ENCODE measurements at places on chromosomes 2 and 18.
A peak's percentile ranks its signal among the peaks of the same experiment; 100 is the strongest.

- DNase-seq = no peak
Measured at GRCh38 chr2:151102226-151102625, 159.4 kb downstream of the RBM43 start.

GRCh38 chr2:43133336-43133707 is 93.1 kb downstream of the ZFP36L2 start:
- peak; percentile 39 for DNase-seq

GRCh38 chr2:157441072-157441454 is 2.8 kb downstream of the CYTIP start:
- DNase-seq = peak; percentile 56

DNA sequence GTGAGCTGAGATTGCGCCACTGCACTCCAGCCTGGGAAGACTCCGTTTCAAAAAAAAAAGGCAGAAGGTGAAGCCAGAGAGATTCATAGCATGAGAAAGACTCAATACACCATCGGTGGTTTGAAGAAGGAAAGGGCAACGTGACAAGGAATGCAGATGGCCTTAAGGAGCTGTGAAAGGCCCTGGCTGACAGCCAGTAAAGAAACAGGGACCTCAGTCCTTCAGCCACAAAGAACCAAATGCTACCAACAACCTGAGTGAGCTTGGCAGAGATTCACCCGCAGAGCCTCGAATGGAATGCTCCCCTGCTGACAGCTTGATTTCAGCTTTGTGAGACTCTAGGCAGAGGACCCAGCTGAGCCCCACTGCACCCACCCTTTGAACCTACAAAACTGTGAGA is 154.9 kb upstream of the NDUFV2 start:
- DNase-seq = no peak

- no peak for DNase-seq
Measured at GRCh38 chr2:234827096-234827860, 124.5 kb upstream of the SH3BP4 start.

DNA sequence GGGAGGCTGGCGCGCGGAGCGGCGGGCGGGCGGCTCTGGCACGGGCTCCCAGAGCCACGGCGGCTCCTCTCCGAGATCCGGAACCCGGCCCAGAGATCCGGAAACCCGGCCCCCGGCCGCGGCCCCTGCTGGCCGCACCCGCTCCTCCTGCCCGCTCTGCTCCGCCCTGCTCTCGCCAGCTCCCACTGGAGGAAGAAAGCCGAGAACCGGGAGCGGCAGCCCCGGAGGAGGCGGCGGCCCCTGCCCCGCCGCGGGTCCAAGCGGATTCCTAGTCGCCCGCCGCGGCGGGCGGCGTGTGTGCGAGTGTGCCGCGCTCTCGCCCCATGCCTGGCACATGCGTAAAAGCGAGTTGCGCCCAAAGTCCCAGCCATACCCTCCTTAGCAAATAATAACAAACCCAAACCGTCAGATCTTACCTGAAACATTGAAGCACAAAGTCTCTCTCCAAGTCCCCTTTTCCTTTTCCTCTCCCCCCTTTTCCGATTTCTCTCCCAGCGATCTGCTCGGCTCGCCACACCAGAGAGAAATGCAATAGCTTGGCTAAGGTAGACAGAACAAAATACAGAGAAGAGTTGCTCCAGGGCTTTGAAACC is 108.7 kb upstream of the KCTD1 start:
- DNase-seq = peak; percentile 23

GRCh38 chr2:209473930-209474419 is 50.1 kb downstream of the MAP2 start:
- DNase-seq = no peak

DNA sequence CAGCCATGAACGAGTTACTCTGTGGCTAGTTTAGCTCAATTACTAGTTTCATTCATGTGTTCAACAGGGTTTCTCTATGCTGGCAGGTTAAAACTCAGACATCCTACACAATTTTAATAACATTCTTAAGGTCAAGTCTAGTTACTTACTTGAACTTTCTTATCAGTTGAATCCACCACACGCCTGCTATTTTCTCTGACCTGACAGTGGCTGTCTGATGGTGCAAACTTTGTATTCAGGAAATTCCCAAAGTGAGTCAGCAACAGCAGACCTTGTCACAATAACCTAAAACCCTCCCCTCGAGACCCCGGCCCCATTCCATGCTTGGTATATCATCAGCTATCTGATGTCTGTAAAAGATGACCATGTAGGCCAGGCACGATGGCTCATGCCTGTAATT is 20.8 kb upstream of the CIDEA start:
- no peak for DNase-seq

- DNase-seq = no peak
Measured at GRCh38 chr2:644871-645270, 32.3 kb downstream of the TMEM18 start.

DNA sequence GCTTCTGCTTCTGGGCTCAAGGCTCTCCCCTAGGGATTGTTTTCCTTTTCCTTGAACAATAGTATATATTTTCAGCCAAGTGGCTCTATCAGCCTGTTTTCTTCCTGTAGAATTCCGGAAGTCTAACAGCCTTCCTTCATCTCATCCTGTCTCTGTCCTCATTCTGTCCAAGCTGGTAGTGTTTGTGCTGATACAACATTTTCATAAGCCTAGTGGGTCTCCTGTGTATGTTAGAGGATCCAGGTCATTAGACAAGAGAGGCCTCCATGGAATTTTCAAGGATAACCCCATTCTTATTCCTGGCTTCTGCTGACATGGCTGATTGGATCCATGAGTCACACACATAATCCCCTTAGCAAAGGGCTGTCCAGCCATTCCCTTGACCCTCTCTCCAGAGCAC is 467.6 kb downstream of the PTPRM start:
- DNase-seq = no peak

- no peak for DNase-seq
Measured at GRCh38 chr2:179403624-179404023, 139.0 kb upstream of the SESTD1 start.

GRCh38 chr2:233084488-233084887 is 24.3 kb downstream of the INPP5D start:
- DNase-seq = peak; percentile 73

DNA sequence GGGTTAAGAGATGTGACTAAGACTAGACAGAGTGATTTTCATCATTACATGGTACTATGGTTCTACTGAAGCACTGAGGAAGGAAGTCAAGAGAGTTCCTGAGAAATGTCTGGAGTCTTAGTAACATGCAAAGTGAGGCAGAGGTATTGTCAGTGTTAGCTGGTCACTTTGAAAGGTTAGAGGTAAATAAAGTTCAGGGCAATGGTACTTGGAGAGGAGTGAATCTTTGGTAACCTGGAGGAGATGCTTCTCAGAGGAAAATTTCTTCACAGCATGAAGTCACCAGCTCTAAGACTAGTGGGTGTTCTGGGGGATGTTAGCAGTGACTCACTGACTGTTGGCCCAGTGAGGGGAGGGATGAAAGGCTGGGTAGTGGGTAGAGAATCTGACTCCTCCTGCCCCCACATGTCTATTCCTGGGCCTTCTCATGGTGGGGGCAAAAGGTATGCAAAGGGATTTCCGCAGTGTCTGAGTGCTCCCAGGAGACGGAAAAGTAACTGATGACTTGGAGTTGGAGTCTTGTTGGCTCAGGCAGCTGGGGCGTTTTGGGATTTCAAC is 23.3 kb upstream of the IL1RN start:
- no peak for DNase-seq

DNA sequence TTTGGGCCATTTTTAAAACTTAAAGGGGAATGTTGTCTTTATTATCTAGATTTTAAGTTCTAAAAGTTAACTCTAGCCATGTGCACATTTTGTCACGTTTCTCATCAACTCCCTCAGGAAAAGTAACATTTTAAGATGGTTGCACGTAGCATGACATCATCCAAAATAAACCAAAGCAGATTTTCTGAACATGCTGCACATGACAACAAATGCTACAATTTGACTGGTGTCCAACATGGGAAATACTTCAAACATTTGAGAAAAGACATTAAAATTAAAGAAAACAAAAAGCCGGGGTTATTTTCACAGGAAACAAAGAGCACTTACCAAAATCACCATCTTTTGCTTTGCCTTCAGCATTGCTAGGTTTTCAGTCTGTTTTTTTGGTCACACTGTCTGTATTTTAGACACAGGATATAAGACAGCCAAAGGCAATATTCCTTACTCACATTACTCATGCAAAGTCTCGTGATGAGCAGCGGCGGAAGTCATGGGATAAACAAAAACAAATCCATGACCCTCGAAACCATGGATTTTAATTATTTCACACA is 51.3 kb upstream of the RND3 start:
- DNase-seq = no peak

- DNase-seq = no peak
Measured at GRCh38 chr18:1914489-1914888, 656.8 kb downstream of the METTL4 start.

DNA sequence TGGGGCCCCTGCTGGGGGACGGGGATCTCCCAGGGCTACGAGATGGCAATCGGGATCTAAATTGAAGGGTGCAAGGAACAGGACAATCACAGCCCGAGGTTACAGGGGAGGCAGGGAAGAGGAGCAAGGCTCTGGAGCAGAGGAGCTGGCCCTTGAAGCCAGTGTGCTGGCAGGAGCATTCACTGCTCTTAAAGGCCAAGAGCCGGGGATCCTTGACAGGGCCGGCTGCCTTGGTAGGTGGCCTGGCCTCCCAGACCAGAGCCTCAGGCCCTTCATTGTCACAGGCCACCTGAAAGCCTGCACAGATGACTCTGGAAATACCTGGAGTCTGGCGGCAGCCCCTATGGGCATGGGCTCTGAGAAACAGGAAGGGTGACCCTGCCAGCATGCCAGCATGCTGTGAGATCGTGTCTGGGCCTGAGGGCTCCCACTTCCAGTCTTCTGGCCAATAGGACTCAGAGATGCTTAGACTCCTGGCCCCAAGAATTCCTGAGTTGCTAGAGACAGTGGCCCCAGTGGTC is 38.7 kb downstream of the PDIA6 start:
- no peak for DNase-seq

- no peak for DNase-seq
Measured at GRCh38 chr2:203790134-203790852, 77.3 kb upstream of the CTLA4 start.

- DNase-seq = no peak
Measured at GRCh38 chr18:45521136-45521535, 94.1 kb upstream of the SLC14A2 start.

DNA sequence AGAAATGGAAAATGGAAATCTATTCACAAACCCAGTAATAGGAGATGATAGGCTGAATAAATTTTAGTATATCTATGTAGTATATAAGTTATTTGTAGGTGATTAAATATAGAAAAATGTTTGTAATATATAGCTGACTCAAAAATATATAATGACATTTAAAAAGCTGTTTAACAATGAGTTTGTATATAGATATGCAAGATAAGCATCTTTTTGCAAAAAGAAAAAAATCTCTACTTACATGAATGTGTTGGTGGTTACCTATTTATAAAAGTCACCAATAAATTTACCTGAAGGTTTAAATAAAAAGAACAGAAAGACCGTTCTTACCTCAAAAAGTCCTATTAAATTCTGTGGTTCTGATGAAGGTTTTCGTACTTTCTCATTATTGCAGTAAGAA is 71.3 kb downstream of the LRPPRC start:
- DNase-seq = no peak

DNA sequence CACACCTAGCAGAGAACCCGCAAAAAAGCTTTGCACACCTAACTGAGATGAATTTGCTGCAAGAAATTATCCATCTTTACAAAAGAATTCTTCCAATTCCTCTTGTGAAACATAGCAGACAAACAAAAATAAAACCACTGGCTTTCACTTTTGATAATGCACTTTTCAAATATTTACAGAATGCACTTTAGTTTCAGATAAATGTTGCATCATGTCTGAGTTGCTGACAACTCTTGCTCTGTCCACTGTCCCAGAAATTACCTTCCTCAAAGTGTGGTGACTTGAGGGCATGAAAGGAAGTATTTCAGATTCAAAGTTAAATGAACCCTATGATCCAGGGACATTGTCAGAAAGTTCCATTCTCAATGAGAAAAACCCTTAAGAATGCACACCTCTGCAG is 256.2 kb upstream of the PARD3B start:
- no peak for DNase-seq

GRCh38 chr18:63451799-63452660 is 24.7 kb upstream of the SERPINB5 start:
- DNase-seq = no peak

DNA sequence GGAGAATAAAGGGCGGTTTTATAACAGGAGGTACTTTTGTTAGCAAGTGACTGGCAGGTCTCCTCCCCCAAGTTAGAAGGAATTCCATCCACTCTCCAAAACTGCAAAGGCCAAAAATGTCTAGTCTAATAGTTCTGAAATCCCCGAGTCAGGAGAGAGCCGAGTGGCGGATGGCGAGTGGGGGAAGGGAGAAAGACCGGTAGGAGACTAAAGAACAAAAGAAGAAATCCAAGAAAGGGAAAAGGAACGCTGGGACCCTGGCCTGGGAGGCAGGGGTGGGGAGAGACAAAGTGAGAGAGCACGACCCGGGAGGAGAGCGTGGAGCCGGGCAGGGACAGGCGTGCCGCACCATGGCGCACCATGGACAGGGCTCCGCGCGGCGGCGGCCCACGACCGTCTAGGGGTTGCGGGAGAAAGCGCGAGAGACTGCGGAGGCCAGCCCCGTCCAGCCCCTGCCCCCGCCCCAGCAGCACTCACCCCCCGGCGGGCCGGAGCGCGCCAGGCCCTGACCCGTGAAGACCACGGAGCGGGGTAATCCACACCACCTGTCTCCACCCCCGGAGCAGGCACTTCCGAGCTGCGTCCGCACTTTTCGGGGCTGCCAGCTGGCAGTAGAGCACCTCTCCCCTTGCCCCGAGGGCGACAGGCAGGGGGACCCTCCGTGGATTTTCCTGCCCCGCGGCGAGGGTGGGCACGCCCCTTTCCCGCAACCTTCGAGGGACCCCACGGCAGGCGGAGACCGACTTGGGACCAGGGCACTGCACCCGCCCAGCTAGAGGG is 1.6 kb downstream of the CDH2 start:
- DNase-seq = no peak

DNA sequence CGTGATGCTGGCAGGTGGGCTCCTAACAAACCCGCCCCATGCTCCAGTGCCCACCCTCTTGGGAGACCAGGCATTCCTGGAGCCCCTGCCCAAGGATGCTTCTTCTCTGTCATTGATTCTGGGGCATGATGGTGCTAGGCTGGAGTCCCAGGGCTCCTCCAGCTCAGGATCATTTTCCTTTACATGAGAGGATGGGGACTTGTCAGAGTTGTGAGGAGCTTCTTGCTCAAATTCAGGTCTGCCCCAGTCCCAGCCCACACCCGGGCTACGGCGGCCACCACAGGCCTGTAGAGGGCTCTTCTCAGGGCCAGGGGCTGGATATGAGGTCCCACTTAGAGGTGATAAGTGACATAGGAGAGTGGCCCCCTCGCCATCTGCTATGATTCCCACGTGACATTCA is 141.1 kb upstream of the COPS8 start:
- no peak for DNase-seq

Measured in activated CD8-positive, alpha-beta T cell treated with anti-CD3 and anti-CD28 coated beads, Interleukin-2, amount 10 ng/mL, durations not matched to agents 7 days and 5 days (primary cell).